Activated T-helper 2 cell treated with anti-CD3 and anti-CD28 coated beads, Interferon-gamma antibody, Interleukin-2, Interleukin-4, amounts not matched to agents 10 μg/mL and 5 μg/mL and 100 μg/mL, durations not matched to agents 14 hours and 24 hours and 36 hours (primary cell): ENCODE measurements at places on chromosomes 1 and 21.

DNA sequence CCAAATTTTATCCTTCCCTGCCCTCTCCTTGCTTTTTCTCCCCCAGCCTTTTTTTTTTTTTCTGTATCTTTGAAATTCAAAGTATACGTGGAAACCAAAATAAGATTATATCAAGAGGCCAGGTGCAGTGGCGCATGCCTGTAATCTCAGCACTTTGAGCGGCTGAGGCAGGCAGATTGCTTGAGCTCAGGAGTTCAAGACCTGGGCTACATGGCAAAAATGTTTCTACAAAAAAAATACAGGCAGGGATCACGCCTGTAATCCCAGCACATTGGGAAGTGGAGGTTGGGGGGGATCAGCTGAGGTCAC, 6.6 kb upstream of the PRCC start:
- H3K36me3 ChIP-seq: no peaks in the 10 kb centered on the region
- no peak overlapping the region for H3K27ac ChIP-seq
- H3K4me1 ChIP-seq: peaks cover 2% of the 10 kb centered on the region
- no peaks in the 10 kb centered on the region for H3K27me3 ChIP-seq
- no peak overlapping the region for H3K4me3 ChIP-seq

- H3K4me1 ChIP-seq: no peaks in the 10 kb centered on the region
- no peaks in the 10 kb centered on the region for H3K27me3 ChIP-seq
- no peaks in the 10 kb centered on the region for H3K36me3 ChIP-seq
- no peak overlapping the region for H3K27ac ChIP-seq
Measured at GRCh38 chr1:75083223-75083622, 51.0 kb upstream of the LHX8 start.

DNA sequence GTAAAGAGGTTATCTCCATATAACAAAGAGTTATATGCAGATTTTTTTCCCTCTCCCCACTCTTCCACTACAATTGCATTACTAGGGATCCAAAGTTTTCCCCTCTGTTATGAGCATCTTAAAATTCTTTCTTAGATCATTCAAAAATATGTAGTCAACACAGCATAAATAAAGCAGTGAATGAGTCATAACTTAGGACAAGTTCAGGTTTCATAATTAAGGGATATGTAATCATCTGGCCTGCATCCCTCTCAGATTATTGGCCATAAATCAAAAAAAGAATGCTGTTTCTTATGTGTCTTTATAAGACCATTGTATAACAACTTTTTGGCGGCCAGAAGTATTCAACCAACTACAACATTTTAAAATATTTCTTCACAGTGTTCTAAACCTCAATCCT, 1526.1 kb downstream of the KCNT2 start:
- no peak overlapping the region for H3K27ac ChIP-seq
- DNase-seq: no peak
- H3K36me3 ChIP-seq: no peaks in the 10 kb centered on the region
- no peak overlapping the region for H3K4me3 ChIP-seq

DNA sequence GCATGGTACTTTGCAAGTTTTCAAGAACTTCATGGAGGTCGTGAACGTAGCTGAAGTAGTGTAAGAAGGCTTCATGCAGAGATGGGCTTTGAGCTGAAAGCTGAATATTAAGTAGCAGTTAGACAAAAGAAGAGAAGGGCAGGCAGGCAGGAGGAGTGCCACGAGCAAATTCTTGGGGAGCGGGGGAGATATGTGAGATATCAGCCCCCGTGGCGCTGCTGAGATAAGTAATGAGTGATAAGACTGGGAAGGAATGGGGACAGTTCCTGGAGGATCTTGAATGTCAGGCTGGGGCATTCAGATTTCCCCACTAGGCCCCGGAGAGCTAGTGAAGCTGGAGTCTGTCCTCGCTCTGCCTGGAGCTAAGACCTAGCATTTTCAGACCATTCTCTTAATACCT, 27.9 kb upstream of the KIRREL1 start:
- H3K4me3 ChIP-seq: no peak overlapping the region
- H3K27me3 ChIP-seq: no peaks in the 10 kb centered on the region

GRCh38 chr1:26358411-26359384, 4.8 kb upstream of the CRYBG2 start:
- peak; percentile 72 for DNase-seq
- H3K36me3 ChIP-seq: no peaks in the 10 kb centered on the region
- no peak overlapping the region for H3K27ac ChIP-seq
- H3K27me3 ChIP-seq: peaks cover 27% of the 10 kb centered on the region
- no peak overlapping the region for H3K4me3 ChIP-seq

DNA sequence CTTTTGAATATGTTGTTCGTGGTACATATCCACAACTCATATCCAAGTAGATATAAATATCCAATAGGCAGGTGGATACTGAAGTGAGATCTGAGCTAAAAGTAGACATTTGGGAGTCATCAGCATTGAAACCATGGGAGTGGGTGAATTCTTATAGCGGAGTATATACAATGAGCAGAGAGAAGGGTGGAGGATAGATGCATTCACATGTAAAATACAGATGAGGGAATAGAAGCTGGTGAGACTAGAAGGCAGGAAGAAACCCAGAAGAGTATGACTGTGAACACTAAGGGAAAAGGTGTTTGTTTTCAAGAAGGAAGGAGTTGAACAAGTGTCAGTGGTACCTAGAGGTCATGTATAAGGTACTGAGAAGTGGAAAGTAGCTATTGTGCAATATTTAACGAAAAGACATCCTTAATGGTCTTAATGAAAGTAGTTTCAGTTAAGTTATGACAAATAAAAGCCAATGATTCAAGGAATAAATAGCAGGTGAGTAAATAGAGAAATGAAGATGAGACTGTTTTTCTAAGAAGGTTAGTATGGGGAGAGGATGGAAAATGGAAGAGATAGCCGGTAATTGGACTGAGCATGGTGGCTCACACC, 181.6 kb upstream of the CACYBP start:
- H3K36me3 ChIP-seq: peaks cover 7% of the 10 kb centered on the region
- H3K4me1 ChIP-seq: peaks cover 23% of the 10 kb centered on the region
- no peaks in the 10 kb centered on the region for H3K27me3 ChIP-seq
- peak overlapping the region; percentile 19 for H3K27ac ChIP-seq

GRCh38 chr1:180165509-180166435, 11.1 kb downstream of the QSOX1 start:
- H3K4me3 ChIP-seq: no peak overlapping the region
- no peaks in the 10 kb centered on the region for H3K27me3 ChIP-seq
- H3K4me1 ChIP-seq: peaks cover 2% of the 10 kb centered on the region
- DNase-seq: no peak
- H3K36me3 ChIP-seq: peaks cover 3% of the 10 kb centered on the region
- H3K27ac ChIP-seq: no peak overlapping the region

- no peak overlapping the region for H3K4me3 ChIP-seq
- H3K27me3 ChIP-seq: no peaks in the 10 kb centered on the region
- no peak overlapping the region for H3K27ac ChIP-seq
- no peak for DNase-seq
Measured at GRCh38 chr1:185894791-185895190, 160.6 kb downstream of the HMCN1 start.

GRCh38 chr21:25660233-25660632, 21.2 kb downstream of the JAM2 start:
- no peaks in the 10 kb centered on the region for H3K36me3 ChIP-seq
- H3K4me3 ChIP-seq: no peak overlapping the region
- H3K4me1 ChIP-seq: no peaks in the 10 kb centered on the region
- no peak for DNase-seq
- H3K27me3 ChIP-seq: peaks cover 6% of the 10 kb centered on the region
